Panc1 (cell line): ENCODE measurements at places on chromosomes 4 and X. TPM values are rescaled to one million over a fixed set of nuclear protein-coding genes. Genes with fewer than 3 reads are reported as not detected.
A peak's percentile ranks its signal among the peaks of the same experiment; 100 is the strongest.

- peak overlapping the region; percentile 12; the same call in 1 of the 2 replicates for H3K27ac ChIP-seq
- DNase-seq, result no peak
- no peaks in the 10 kb centered on the region for H3K27me3 ChIP-seq
- no peaks in the 10 kb centered on the region for H3K4me1 ChIP-seq
- no peaks in the 10 kb centered on the region for H3K36me3 ChIP-seq
These were observed 37.1 kb downstream of the SNX25 start for GRCh38 chr4:185246453-185246852.

Gene MAP9
- total RNA-seq, result 9.8 TPM

Gene PDZD11
- total RNA-seq, result 102 TPM

DNA sequence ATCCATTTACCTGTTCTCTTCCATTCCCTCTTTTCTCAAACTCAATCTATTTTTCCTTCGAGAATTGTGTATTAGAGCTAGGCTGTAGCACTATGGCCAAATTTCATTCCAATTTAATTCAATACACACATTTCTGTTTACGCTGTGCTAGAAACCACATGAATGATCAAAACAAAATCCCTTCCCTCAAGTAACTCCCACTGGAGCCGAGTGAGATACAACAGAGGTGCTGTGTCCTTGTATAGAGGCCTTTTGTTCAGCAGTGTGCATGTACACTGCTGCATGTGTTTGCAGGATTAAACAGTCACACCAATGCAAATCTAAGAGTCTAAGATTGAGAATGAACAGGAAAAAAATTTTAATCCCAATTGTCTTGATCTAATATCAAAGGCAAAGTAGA is 734.2 kb downstream of the RAPGEF2 start:
- H3K27me3 ChIP-seq, result no peaks in the 10 kb centered on the region
- no peak for DNase-seq
- H3K36me3 ChIP-seq, result no peaks in the 10 kb centered on the region
- H3K27ac ChIP-seq, result no peak overlapping the region

Gene OFD1
- total RNA-seq, result 22.8 TPM

GRCh38 chr4:150123087-150123486 is 44.8 kb downstream of the DCLK2 start:
- H3K27me3 ChIP-seq, result no peaks in the 10 kb centered on the region
- peaks cover 24% of the 10 kb centered on the region for H3K4me1 ChIP-seq
- no peaks in the 10 kb centered on the region for H3K36me3 ChIP-seq
- no peak for DNase-seq
- peak overlapping the region; percentile 51; the same call in 1 of the 2 replicates for H3K27ac ChIP-seq

- H3K4me3 ChIP-seq, result no peak overlapping the region
- H3K36me3 ChIP-seq, result no peaks in the 10 kb centered on the region
- no peak for DNase-seq
- H3K27me3 ChIP-seq, result no peaks in the 10 kb centered on the region
These were observed 214.5 kb downstream of the FBXW7 start for GRCh38 chr4:152321398-152321797.

DNA sequence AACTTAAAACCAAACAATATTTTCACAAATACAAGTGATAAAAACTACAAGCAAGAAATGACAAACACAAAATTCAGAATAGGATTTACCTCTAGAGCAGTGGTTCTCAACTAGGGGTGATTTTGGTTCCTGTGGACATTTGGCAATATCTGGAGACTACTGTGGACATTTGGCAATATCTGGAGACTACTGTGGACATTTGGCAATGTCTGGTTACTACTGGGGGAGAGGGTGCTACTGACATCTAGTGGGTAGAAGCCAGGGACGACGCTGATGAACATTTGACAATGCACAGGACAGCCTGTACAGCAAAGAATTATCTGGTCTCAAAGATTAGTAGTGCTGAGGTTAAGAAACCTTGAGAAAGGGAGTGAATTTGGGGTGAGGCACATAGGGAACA is 169.8 kb downstream of the CLCN4 start:
- no peak overlapping the region for H3K27ac ChIP-seq
- no peak overlapping the region for H3K4me3 ChIP-seq
- H3K36me3 ChIP-seq, result no peaks in the 10 kb centered on the region
- H3K27me3 ChIP-seq, result no peaks in the 10 kb centered on the region
- H3K4me1 ChIP-seq, result no peaks in the 10 kb centered on the region
- no peak for DNase-seq

DNA sequence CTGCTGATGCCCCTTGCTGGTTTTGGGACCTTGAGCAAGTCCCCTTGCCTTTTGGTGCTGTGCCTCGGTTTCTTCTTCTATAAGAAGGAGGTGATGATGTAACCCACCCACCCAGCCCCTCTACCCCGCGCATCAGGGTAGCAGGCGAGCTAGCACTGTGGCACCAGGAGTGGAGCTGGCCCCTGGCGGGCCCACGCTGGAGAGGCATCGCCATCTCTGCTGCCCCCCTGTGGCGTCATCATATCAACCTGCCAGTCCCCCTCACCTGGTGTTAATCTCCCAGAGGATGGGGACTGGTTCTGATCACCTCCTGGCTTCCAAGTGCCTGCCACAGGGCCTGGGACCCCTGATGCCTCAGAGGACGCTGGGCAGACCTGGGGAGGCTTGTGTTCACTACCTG is 6.3 kb upstream of the SORCS2 start:
- no peak overlapping the region for H3K4me3 ChIP-seq
- no peak for DNase-seq
- no peaks in the 10 kb centered on the region for H3K4me1 ChIP-seq

DNA sequence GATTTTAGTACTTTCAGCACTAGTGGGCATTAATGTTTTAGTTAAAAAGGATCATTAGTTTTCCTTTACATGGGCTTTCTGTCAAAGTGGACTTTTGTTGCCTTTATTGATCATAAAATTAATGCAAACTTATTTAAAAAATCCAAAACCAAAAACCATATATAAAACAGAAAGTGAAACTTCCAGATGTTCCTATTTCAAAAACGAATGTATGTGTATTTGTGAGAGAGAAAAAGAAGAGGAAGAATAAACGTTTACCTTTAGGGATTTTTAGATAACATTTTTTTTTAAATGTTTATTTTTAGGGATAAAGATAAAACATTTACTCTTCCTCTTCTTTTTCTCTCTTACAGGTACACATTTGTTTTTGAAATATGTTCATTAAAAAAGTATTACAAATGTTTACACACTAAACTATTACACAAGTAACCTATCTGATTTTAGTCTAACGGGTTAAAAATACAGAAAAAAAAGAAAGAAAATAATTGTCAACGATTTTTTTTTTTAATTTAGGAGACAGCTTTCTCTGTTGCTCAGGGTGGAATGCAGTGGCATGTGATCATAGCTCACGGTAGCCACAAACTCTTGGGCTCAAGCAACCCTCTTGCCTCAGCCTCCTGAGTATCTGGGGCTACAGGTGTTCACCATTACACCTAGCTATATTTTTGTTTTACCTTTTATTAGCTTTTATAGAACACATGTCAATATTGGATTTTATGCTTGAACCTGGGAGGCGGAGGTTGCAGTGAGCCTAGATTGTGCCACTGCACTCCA is 16.8 kb upstream of the COX18 start:
- DNase-seq, result no peak
- no peak overlapping the region for H3K4me3 ChIP-seq
- H3K36me3 ChIP-seq, result peaks cover 8% of the 10 kb centered on the region
- no peaks in the 10 kb centered on the region for H3K4me1 ChIP-seq

DNA sequence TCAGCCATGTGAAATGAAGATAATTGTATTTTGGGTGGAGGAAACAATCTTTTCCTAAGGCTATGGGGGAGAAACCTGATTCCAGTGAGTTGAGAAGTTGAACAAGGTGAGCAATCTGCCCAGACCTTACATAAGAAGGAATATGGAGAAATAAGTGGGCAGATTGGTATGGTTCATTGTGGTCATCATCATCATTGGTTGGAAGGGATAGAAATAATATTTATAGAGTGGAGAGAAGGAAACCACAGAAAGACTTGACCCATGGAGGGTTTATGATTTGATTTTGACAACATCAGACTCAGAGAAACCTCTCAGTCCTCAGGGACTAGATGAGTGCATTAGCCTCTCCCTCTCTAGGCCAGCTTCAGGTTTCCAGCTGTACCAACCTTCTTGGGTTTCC is 177.9 kb upstream of the NEIL3 start:
- no peak for DNase-seq
- H3K27ac ChIP-seq, result no peak overlapping the region
- H3K4me1 ChIP-seq, result no peaks in the 10 kb centered on the region
- H3K36me3 ChIP-seq, result no peaks in the 10 kb centered on the region
- H3K27me3 ChIP-seq, result no peaks in the 10 kb centered on the region
- no peak overlapping the region for H3K4me3 ChIP-seq

Gene ASB5
- total RNA-seq, result not detected
